ENCODE measurements at places on chromosomes 7 and 10.

- DNase-seq = no peak
These were observed 313.2 kb upstream of the MTPN start for GRCh38 chr7:136290351-136290750.

DNA sequence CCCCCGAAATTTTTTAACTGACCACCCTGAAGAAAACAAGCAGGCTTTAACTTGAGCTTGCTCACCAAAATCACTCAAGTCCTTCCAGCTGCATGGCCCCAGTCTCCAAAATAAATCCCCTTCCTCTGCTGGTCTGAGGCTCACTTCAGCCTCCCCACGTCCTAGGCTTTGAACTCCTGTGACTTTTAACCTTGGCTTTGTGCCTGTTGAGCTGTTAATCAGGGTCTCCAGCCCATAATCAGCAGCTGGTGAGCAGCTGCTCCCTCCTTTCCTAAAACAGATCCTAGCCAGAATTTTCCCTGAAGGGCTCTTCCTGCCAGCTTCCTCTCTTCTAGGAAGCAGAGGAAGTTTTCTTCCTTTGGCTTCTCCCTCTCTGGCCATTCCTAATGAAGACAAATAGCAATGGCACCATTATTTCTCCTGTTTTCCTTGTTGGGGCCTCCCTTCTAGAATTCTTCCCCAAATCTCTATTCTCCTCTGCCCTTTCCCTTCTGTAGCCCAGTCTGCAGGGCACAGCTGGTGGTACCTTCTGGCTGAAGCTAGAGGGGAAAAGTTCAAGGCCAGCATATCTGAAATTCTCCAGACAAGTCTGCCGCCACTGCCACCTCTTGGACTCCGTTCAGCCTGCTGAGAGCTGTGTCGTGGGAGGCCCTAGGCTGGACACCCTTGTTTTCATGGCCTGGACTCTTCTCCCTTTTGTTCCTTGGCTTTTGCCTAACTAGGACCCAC, 152.1 kb downstream of the NOC3L start:
- no peak for DNase-seq

- DNase-seq = no peak
These were observed 232.5 kb upstream of the FZD1 start for GRCh38 chr7:91031757-91032156.

DNA sequence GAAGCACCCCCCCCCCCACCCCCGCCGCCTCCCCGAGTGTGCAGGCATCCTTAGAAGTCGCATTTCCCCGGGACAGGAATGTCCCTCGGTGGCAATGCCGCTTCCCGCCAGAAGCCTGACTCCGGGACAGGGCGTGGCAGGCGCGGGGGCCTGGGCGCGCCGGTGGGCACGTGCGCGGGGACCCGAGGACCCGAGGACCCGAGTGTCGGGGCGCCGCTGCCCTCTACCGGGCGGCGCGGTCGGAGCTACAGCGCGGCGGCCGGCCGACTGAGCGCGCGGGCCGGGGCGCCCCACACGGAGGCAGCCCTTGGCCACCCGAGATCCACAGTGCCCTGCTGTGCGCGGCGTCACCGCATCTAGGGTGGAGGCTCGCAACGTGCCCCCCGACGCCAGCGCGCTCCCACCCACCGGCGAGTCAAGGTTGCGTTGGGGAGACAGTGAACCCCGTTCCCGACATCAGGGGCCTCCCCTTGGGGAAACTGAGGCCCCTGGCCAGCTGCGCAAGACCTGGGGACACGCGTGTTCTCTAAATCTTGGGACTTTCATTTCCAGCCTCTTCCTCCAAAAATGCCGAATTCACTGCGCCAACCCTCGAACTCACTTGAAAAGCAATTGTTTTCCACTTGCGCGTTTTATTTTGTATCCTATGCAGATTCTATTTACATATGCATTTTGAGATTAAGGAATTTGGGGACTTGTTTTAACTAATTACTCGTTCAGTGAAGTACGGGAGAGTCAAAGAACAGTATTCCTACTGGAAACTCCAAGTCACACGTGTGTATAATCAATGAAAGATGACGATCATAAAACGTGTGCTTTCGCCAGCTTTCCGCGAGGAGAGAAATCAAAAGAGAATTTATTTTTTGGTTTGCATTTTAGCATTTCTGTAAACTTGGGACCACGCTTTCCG, 3.1 kb upstream of the CUX1 start:
- no peak for DNase-seq

- DNase-seq = no peak
These were observed 38.1 kb downstream of the TSPAN12 start for GRCh38 chr7:120819861-120820260.

DNA sequence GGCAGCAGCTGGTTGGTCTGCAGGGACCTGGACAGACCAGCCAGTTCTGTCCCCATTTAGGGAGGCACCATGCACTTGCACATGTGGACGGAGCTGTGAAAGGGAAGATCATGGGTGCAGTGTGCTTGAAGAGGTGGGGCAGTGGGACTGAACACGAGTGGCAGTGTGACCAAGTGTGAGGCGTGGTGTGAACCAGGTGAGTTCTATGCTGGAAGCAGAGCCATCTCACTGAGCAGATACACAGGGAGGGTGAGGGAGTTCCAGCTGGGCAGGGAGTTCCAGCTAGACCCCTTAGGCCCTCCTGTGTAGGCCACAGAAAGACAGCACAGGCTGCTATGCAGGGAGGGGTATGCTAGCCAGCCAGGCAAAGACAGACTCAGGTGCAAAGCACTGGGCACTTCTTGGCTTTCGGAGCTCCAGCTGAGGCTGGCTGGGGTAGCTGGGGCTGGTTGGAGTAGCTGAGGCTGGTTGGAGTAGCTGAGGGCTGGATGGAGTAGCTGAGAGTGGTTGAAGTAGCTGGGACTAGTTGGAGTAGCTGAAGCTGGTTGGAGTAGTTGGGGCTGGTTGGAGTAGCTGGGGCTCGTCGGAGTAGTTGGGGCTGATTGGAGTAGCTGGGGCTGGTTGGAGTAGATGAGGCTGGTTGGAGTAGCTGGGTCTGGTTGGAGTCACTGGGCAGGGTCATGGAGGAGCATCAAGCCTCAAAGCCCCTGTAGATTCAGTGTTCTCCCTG, 90.9 kb downstream of the HIP1 start:
- no peak for DNase-seq

- no peak for DNase-seq
These were observed 128.0 kb downstream of the MBL2 start for GRCh38 chr10:52644373-52645186.

DNA sequence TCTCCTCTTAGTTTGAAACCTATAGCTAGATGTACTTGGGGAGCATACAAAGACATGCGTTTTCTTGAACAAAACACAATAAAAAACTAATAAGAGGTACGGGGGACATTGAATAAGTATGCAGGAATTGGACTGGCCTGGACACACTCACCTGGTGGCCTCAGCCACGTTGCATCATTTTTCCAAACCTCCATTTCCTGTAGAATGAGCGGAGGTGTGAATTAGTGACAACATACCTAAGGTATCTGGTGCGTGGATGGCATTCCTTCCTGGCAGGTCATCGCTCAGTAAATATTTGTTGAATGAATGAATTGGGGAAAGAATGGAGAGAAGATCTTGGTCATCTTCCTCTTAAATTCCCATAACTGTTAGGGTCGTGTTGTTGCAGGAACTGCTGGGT, 103.2 kb upstream of the CTBP2 start:
- no peak for DNase-seq

DNA sequence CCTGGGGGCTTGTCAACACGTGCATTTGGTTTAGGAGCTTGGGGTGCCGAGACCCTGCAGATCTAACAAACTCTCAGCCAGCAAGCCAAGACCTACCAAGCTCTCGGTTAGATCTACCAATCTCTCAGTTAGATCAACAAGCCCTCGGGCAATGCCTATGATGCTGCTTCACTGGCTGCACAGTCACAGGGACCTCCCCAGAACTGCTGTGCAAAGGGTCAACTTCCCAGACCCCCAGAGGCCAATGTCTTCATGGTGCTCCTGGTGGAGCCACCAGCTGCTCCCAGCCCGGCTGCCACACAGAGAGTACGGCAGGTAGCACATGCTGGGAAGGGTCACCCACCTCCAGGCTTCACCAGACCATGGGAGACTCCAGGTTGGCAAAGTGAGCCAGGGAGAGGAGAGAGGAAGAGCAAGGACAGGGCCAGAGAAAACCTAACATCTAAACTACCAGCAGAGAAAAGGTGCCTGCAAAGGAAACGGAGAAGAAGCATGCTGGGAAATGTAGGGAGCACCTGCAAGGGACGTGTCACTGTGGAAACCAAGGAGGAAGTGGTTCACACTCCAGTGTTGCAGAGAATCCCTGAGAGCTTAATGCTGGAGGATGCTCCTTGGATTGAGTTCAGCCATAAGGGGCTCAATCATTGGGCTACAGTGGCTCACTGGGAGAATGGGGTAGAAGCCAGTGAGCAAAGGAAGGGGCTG, 51.5 kb upstream of the GDF10 start:
- DNase-seq = no peak

DNA sequence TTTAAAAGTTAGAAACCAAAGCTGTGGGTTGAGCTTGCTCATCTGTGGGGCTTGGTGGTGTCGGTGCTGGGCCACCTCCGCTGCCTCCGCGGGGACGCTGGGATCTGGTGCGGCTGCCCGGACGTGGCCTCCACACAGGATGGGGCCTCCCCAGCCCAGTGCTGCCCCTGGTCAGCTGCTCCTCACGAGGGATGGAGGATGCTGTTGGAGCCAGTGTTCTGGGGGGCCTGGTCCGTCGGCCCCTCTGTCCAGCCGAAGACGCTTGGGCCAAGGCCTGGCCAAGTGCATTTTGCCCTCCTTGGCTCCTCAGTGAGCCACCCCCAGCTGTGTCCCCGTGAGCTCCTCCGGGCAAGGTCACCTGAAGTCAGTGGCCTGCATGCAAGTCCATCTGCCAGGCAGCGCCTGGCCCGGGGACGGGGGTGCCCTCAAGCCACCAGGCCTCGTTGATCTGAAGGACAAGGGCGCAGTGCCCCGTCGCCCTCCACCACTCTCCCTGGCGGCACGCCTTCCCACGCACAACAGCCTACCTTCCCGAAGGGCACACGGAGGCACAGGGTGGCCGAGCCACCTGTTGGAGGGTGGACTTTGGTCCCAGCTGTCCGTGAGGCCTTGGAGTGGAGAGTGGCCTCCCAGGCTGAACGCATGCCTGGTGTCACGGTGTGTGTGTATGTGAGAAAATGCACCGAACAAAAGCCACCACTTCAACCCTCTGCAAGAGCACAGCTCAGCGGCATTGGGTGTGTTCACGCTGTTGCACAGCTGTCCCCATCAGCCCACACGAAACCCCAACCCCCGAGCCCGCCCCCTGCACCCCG, 27.3 kb downstream of the KNDC1 start:
- DNase-seq = no peak

DNA sequence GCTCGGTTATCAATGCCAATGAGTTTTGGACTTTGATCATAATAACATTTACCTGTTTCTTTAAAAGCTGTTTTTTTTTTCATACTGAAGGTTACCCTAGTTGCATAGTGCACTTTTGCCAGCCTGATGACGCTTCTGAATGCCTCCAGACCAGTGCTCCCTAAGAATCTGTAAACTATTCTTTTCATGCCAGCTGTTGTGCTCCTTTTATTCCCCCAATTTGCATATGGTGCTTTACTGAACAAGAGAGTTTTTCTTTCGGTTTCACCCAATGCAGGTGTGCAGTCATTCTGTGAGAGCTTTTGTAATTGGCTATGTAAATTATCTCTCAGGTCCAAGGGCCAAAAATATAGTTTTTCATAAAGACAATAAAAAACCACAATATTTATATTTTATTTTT, 48.1 kb upstream of the GLCCI1 start:
- DNase-seq = no peak

- no peak for DNase-seq
These were observed 706.6 kb downstream of the INHBA start for GRCh38 chr7:40996233-40996677.

DNA sequence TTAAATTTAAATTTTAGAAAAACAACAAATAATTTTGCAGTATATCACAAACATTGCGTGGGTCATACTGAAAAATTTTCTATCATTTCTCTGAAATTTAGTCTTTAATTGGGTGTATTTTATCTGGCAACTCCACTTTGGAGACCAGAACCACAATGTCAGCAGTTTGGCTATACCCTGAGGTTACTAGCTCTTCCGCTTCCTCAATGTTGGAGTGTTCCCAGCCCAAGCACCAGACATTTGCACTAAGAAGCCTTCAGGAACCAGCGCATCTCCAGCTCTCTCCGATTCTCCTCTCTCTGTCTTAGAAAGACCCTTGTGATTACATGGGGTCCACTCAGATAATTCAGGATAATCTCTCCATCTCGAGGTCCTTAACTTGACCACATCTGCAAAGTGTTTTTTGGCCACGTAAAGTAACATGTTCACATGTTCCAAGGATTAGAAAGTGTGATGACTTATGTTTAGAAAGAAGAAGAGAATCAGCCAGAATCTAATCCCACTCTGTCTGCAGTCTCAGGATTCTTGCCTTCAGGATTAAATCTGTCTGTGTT, 43.1 kb upstream of the ADRB1 start:
- DNase-seq = no peak

DNA sequence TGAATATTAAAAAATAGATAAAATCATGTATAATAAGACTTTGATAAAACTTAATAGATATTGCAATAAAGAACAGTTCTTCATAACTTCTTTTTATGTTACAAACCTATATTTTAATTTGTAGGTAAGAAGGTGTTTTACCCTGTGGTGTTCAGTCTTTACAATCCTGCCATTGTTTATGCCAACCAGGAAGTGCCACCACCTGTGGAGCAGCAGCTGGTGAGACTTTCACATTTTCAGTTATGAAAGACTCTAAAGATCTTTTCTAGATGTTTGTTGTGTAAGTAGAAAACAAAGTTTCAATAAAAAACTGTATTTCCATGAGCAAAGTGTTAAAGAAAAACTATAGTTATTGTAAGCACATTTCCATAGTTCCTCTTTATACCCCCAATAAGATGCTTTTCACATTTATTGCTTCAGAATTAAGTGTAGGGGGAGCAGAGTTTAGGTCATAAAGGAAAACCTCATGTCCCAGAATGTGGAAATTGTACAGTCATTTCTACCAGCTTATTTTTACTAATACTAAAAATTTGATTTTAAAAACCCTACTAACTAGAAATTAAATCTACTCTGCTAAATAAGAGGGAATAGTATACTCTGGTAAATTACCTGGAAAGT, 28.7 kb downstream of the CSGALNACT2 start:
- no peak for DNase-seq

DNA sequence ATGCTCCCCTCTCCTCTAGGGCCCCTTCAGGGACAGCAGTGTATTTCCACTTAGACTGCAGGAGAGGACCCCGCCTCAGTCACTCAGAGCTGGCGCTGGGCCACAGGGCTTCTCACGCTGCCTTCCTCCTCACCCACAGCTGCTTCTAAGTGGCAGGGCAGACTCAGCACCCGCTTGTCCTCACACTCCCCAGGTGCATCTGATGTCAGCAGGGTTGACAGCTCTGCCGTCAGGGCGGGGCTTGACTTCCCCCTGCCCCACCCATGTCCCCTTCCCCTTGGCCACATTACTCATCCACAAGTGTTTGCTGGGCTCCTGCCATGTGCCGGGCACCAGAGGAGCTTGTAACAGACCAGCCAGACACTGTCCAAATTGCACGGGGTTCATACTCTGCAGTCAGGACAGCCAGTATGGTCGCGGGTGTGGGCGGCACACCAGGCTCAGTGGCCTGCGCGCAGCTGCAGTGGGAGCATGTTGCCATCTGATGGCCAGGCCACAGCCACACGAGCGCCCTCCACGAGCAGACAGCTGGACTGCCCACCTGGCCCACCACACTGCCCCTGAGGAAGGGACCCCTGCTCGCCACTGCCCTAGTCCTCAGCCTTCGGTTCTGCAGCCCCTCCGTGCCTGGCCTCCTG, 29.3 kb upstream of the TTYH3 start:
- no peak for DNase-seq

Measured in D721Med (cell line).